ENCODE measurements at places on chromosomes 4 and X.

DNA sequence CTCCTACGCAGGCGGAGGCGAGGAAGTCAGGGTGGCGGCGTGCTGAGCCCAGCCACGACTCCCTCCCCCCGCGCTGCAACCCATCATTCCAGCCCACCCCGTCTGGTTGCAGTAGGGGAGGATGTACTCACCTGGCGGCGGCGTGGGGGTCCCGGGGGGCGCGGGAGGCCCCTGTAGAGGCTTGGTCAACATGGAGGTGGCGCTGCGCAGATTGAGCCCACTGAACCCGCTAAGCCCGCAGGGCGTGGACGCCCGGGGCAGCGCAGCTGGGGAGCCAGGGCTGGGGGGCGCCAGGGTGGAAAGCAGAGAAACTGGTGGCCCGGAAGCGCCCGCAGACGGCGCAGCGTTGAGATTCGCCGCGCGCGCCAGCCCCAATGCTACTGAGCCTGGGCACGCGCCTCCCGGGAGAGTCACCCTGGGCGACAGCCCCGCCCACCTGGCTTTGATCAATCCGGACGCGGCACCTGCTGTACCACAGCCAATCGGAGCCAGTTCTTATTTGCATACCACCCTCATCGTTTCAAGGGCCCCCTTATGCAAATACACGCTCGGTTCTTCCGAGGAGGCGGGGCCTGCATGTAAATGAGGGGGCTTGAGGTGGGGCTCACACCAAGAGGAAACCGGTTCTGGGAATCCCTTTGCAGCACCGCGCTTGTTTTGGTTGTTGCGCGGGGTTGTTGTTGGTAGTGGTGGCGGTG lies at the start of gene PIM2:
PIM2 (minus strand) TSS at position 382 of the 698 bp plus-strand sequence; CDS start at position 192, 190 bp downstream.
- peak; percentile 49 for DNase-seq

GRCh38 chrX:859329-859728 lies 228.7 kb downstream of the SHOX start:
- DNase-seq = no peak

DNA sequence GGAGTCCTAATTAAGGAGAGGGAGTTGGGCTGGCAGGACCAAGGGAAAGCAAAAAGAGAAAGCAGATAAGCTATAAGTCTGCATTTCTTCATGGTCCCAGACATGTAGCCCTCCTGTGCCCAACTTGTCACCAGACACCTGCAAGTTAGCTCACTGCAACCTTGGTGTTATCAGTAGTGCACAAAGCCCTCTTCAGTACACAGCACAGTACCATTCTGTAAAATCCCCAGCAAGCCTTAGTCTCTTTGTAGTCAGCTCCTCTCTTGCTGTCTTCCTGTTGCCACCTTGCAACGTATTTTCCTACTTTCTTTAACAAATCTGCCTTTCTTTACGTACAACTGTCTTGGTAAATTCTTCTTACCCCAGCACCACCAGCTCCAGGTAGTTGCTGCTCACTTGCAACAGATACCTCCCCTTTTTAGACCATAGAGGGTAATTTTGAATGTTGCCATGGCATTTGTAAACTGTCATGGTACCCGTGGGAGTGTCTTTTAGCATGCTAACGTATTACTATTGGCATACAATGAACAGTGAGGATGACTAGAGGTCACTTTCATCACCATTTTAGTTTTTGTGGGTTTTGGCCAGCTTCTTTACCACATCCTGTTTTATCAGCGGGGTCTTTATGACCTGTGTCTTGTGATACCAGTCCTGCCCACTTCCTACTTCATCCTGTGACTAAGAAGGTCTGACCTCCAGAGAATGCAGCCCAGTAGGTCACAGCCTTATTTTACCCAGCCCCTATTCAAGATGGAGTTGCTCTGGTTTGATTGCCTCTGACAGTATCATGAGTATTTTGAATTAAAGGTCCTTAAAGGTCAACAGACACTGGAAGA lies 28.3 kb upstream of the AP1S2 start:
- peak; percentile 2 for DNase-seq

- no peak for DNase-seq
Observed at GRCh38 chr4:107380190-107380589, 339.8 kb downstream of the PAPSS1 start.

DNA sequence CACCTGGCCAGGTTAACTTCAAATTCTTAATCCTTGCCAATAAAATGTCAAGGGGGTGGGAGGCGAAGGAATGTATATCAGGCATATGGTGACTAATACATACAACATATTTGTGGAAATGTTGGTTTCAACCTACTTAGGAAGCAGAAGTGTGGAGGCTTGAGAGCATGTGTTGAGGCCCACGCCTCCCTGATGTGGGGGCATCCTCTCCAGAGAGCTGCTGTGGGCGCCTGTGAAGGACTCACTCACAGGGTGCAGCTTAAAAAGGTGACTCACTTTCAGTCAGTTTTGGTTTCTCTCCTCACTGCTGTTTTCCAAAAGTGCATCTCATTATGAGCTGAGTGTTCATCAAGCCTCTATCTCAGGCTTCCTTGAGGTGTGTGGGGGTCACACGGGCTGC lies 27.5 kb downstream of the LNX1 start:
- no peak for DNase-seq

DNA sequence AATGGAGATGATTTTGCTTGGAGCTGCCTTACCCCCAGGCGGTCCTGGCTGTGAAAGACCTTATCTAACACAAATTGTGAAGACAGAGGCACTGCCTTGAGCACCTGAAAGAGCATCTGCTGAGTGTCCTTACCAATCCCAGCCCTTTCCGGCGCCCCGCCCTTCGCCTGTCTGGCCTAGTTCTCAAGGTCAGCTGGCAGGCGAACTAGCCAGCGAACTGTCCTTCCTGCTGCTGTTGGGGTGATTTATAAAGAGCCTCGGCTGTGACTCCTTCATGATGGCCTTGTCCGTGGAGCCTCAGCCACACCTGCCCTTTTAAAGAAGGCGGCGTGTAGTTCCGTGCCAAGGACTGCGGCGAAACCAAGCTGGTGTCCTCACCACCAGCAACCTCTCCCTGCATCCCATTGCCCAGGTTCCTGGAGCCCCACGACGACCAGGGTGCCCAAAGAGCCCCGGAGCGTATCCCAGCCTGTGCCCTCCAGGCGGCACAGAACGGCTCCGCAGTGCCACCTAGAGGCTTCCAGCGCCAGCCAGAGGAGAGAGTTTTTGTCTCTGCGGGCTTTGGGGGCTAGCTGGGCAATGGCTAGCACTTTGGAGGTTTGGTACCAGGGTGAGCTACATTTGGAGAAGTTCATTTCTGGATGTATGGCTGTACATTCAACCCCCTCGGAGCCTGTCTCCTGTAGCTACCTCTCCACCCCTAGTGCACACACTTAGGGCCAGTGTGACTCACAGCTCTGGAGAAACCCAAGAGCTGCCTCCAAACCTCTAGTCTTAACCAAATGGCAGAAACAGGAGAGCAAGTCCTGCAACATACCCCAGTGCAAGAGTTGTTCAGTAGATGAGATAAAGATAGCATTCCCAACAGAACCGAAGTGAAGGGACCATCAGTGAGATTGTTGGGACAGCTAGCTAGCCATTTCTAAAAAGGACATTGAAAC lies 36.8 kb upstream of the VMA21 start:
- no peak for DNase-seq

DNA sequence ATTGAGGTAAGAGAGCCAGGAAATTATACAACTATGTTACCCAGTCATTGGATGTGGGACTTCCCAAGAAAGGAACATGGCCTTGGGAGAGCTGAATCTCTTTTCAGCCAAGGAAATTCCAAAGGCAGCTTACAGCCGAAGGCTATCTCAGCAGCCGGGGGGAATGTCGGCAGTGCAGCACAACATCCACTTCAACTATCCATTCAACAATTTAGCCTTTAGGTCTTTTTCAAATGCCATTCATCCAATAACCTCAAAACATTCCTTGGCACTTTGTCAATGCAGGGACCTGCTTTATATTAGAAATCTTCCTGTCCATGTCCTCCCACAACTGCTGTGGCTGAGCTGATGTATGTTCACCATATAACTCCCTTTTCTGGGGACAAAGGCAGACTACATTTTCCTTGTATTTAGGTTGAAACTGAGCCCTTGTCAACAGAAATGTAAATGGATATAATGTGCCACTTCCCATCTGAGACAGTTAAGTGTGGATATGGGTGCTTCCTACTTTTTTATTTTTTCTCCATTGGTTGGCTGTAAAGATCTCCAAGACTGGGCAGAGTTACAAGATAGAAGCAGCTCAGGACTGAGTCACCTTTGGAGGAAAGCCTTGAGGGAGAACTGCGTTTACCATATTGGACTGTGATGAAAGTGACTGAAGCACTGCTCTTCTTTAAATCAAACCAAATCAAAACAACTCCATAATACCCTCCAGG lies 94.8 kb downstream of the GPRIN3 start:
- DNase-seq = peak; percentile 10

- DNase-seq = no peak
Observed at GRCh38 chr4:21271439-21272052, 571.3 kb downstream of the PACRGL start.

DNA sequence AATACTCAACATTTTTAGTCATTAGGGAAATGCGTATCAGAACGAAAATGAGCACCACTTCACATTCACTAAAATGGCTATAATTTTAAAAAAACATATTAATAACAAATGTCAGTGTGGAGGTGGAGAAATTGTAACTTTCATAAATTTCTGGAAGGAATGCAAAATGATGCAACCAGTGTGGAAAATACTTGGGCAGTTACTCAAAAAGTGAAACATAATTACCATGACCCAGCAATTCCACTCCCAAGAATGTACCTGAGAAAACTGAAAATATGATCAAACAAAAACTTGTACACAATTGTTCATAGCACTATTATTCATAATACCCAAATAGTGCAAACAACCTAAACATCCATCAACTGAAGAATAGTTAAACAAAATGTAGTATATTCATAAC lies 76.1 kb upstream of the FAM241A start:
- DNase-seq = peak; percentile 10

DNA sequence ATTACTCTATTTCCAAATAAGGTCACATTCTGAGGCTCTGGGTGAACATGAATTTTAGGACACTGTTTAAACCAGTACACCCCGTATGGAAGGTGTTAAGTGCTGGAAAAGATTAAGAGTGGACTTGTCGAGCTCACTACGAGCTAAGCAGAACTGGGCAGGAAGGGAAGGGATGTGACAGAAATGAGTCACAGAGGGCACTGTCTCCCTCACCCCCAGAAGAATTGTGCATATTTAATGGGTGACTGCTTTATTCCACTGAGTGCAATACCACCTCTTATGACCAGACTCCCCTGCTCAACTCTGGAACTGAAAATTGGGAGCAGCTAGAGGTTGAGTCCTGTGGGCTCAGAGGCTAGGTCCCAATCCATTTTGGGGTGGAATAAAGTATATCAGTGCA lies 187.4 kb upstream of the RPS6KA3 start:
- DNase-seq = no peak

- no peak for DNase-seq
Observed at GRCh38 chrX:36573720-36574119, 434.4 kb upstream of the FAM47C start.

GRCh38 chrX:49761481-49761880 lies 65.7 kb upstream of the PAGE1 start:
- DNase-seq = no peak

DNA sequence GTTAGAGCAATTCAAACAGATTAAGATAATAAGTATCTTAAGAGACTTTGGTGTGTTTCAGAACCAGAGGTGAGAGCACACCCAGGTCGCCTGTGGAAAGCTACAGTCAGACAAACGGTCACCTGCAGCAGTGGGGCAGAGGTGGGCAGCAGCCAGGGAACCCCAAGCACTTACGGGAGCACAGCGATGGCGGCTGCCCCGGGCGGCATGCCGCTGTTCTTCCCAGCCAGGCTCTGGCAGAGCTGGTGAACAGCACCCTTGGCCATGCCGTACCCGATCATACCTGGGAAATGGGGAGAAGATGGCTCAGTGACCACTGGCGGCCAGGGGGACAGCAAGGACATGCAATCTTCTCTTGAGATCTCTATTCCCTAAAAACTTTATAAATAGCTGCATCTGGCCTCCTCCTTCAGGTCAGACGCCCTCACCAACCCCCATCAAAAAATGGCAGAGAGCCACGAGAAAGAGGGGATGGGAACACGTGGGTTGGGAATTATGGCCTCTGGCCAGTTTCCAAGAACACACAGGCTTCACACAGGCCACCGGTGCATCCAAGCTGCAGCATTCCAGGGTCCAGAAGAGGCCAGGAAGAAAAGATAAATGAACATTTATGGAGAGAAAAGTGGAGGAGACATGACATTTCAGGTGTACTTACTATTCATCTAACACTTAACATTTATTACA lies 19.7 kb downstream of the QDPR start:
- DNase-seq = no peak

DNA sequence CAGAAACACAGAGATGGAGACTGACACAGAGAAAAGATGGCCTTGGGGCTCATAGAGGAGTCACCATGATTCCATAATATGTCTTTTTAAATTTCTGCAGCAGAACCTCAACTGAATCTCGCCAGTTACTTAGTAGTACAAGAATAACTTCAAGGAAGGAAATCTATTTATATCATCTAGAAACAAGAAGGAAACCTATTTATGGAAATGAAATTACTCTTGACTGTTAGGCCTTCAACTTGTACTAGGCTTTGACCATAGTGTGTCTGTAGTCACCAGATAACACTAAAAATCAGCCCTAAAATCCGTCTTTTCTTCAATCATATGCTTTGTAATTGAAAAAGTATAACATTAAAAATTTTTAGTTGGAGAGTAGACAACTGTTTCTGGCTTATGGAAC lies 740.4 kb downstream of the TRIML1 start:
- no peak for DNase-seq

DNA sequence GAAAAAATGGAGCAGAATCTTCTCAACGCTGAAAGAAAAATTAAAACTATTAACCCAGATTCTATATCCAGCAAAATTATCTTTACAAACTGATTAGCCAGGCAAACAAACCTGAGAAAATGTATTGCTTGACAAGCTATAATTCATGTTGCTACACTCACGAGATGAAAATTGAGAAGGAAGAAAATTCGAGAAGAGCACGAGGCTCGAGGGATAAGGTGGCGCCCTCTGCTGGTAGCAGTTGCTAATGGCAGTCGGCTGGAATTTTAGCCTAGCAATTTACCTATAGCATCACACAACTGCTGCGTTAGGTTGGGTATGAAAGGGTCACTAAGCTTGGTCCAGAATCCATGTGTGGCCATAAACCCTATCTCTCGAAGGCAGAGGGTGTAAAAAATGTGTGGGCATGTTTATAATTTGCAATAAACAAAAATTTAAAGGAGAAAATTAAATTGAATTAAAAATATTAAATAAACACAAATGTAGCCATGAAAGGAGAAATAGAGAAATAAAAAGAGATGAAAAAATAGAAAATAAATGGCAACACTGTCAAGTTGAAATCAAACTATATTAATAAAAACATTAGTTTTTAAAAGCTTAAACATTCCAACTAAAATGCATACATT lies 126.6 kb downstream of the PPP4R3C start:
- peak; percentile 1 for DNase-seq

GRCh38 chr4:68494688-68495087 lies 47.4 kb downstream of the TMPRSS11E start:
- no peak for DNase-seq

- no peak for DNase-seq
Observed at GRCh38 chrX:77299549-77299948, 147.6 kb upstream of the FGF16 start.

DNA sequence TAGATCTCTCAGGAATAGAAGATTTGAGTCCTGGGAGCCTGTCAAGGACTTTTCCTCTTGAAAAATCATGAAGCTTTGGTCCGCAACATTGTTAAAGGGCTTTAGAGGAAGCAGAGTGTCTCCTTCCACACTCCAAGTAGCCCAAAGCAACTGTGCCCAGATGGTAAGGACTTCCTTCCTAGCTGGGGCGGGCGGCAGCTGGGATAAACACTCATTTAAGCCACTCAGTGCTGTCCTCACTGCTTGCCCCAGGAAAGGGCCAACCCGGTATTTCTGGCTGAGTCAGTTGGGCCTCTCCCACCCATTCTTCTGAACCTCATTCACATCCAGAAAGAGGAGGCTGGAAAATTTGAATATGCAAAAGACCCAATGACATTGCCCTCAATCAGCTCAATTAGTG lies 144.3 kb downstream of the CHIC2 start:
- DNase-seq = no peak
